ENCODE measurements at places on chromosomes 13 and 19.
A peak's percentile ranks its signal among the peaks of the same experiment; 100 is the strongest.

DNA sequence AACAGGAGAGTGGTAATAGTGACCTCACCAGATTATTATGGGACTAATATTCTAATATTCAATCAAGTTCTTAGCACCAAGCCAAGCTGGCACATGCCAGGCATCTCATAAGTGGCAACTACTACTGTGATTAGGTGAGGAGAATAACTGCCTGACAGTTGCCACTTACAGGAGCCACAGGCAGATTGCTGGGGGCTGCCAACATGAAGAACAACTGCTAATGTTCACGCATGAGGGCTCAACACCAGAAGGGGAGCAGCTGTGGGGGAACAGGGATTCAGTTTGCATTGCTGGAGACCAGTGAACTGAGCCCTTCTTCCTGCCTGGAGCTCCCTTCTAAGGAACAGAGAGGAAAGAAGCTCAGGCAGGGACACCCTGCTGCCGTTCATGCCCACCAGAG lies 504.5 kb downstream of the FOXO1 start:
- no peak for DNase-seq

- peak; percentile 5 for DNase-seq
These were observed 6.3 kb downstream of the PMIS2 start for GRCh38 chr19:35592226-35592625.

GRCh38 chr19:28475525-28475924 lies 737.4 kb downstream of the UQCRFS1 start:
- DNase-seq, result no peak

DNA sequence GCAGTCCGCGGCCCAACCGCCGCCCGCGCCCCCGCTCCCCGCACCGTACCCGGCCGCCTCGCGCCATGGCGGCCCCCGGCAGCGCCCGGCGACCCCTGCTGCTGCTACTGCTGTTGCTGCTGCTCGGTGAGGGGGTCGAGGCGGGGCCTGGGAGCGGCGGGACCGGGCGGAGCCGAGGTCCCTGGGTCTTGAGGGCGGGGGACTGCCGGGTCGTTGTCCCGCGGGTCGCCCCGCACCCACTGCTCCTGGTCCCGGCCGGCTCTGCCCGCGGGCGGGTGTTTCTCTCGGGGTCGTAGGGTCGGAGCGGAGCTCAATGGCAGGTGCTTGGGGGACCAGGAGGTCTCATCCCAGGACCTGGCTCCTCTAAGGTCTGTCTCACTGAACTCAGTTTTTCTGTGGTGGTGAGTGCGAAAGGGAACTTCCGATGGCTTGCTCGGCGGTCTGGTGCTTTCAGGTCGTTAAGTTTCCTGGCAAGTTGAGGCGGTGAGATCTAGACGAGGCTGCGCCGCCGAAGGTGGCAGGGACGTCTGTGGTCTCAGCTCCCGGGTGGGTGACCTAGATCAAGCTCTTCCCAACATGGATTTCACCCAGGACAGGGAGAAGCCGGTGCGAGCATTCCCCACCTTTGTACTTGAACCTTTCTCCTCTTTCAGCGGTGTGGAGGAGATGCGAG lies 467 bp downstream of the LAMP1 start:
- peak; percentile 15 for DNase-seq

- DNase-seq, result no peak
These were observed 11.4 kb upstream of the SCEL start for GRCh38 chr13:77523834-77524728.

DNA sequence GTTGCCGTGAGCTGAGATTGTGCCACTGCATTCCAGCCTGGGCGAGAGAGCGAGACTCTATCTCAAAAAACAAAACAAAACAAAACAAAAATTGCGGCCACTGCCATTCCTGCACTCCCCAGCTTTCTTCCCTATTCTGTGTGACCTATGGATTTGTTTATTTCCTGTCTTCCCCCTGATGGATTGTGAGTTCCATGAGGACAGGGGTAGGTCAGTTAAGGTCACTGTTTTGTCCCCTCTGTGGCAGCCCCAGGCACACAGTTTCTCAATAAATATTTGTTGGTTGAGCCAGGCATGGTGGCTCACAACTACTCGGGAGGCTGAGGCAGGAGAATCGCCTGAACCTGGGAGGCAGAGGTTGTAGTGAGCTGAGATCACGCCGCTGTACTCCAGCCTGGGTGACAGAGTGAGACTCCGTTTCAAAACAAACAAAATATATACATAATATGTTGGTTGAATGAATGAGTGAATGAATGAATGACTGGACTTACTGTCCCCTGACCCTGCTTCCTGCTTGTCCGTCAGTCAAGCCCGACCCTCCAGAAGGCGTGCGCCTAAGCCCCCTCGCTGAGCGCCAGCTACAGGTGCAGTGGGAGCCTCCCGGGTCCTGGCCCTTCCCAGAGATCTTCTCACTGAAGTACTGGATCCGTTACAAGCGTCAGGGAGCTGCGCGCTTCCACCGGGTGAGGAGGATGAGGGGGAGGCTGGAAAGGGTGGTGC lies 5.0 kb downstream of the EBI3 start:
- no peak for DNase-seq

GRCh38 chr13:85408415-85408814 lies 390.8 kb downstream of the SLITRK6 start:
- DNase-seq, result no peak

DNA sequence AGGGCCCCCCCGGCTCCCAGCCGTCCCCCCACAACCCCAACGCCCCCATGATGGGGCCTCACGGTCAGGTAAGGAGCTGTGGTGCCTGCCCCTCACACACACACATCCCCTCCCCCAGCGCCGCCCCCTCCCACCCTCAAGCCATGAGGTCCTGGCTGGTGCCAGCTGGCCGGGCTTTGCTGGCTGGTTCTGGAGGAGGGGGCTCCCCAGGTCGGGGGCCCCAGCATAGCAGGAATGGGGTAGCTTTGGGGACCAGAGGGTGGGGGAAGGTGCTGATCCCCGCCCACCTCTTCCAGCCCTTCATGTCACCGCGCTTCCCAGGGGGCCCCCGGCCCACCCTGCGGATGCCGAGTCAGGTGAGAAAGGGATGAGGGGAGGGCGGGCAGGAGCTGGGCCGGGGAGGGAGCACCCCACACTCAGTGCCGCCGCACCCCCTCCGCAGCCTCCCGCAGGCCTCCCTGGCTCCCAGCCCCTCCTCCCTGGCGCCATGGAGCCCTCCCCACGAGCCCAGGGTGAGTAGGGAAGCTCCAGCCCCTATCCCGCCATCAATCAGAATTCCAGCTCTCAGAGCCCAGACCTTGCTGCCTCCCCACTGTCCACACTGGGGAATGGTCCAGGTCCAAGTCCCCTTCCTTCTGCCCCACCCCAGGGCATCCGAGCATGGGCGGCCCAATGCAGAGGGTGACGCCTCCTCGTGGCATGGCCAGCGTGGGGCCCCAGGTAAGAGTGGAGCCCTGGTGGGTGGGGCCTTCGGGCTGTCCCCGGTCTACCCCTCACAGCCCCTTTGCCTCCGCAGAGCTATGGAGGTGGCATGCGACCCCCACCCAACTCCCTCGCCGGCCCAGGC lies 6.4 kb downstream of the ISYNA1 start:
- DNase-seq, result no peak
